ENCODE measurements at places on chromosomes 12 and 14. TPM values are rescaled to one million over a fixed set of nuclear protein-coding genes. Genes with fewer than 3 reads are reported as not detected.

DNA sequence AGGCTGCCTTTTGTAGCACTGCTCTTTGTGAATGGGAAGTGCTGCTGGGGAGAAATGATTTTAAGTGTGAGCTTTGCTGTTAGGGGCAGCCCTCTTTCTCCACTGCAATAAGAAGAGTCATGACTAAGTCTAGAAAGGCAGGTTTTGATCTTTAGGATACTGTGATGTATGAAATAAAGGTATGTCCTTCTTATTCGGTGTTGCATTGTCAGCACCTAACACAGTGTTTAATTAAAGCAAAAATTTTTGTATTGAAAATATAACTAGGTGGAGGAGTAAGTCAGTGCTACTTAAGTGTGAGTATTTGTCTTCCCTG is 81.5 kb downstream of the ETV6 start:
- no peak for DNase-seq

- no peak for DNase-seq
Measured at GRCh38 chr12:104493496-104493895, 36.7 kb downstream of the CHST11 start.

DNA sequence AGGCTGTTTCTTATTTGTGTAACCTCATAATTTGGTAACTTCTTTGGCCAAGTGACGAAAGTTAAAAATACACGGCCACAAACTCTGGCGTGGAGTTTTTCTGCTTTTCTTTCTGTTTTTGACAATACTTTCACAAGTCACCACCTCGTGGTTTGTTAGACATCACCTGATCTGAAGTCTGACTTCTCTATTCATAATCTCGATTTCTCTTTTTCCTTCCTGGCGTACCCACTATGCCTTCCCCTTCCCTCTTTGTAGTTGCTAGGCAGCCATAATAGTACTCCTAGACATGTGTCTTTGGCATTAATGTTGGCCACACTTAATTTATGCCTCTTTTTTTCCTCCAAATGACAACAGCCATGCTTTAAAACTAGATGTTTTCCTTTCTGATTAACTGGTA is 97.6 kb downstream of the POLR3B start:
- no peak for DNase-seq

GRCh38 chr12:66776974-66777373 is 98.1 kb upstream of the GRIP1 start:
- no peak for DNase-seq

- DNase-seq = no peak
Measured at GRCh38 chr12:4997939-4998338, 45.7 kb upstream of the KCNA5 start.

DNA sequence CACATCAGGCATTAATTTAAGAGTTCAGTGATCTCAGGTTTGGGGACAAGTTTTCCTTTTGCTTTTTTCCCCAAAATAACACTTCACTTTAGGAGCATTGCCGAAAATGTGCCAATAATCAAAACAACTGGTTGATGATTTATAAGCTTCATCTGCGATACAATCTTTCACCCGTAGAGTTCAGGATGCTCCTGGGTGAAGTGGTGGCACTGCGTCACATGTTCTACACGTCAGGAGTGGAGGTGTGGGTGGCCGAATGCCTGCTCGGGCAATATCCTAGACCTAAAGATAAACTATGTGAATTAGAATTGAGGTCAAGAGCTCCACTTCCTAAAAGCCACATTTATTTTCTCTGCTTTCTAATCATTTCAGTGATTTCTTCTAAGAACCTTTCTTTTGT is 70.9 kb upstream of the DICER1 start:
- no peak for DNase-seq

DNA sequence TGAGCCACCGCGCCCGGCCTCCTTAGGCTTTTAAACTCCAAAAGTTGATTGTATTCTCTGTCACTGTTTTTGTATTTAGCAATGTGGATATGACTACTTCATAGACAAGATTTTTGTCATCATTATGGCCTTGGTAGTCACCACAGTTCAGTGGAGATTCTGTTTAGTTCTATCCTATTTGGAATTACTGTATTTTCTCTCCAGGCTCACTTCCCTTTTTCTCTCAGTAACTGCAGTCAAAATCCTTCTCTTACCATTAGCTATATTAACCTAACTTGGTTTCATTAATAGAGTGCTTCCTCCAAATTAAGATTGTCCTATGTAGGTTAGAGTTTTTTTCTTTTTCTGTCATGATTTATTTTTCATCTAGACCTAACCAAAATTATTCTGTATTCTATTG is 283.9 kb downstream of the TMTC2 start:
- no peak for DNase-seq

DNA sequence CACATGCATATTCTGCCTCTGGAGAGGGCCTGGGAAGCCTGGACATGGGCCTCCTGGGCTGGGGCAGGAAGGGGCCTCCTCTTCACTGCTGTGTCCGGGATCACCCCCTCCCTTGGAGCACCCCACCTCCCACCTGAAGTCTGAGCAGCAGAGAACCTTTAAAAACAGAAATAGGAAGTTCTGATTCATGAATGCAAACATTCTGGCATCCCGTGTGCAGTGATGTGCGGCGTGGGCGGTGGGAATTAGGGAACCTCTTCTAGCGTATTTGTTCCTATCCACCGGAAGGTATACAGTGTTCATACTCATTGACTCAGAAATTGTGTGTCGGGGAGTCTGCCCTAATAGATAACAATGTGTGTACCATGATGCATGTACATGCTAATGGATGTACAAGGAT is 46.2 kb downstream of the C14orf132 start:
- no peak for DNase-seq

The GZMB gene
- 1.3 TPM for polyA plus RNA-seq

The VRTN gene
- polyA plus RNA-seq = 0.69 TPM

The GLS2 gene
- 1.5 TPM for polyA plus RNA-seq

The DICER1 gene
- polyA plus RNA-seq = 32.2 TPM

The DEPDC4 gene
- polyA plus RNA-seq = 5.5 TPM

All from large intestine (tissue), 12 donors.